ENCODE measurements at places on chromosomes 3 and 15.

- no peak for DNase-seq
Measured at GRCh38 chr15:70120958-70121623, 23.4 kb upstream of the TLE3 start.

DNA sequence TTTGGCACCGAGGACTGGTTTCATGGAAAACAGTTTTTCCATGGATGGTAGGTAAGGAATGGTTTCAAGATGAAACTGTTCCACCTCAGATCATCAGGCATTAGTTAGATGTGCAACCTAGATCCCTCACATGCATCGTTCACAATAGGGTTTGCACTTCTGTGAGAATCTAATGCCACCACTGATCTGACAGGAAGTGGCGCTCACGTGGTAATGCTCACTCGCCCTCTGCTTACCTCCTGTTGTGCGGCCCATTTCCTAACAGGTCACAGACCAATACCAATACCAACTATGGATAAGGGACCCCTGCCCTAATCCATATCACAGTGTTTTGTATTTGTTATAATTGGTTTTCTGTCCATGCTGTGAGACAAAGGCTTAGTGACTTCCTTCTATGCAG, 58.9 kb downstream of the SLMAP start:
- no peak for DNase-seq

GRCh38 chr3:43093006-43093405, 12.9 kb downstream of the POMGNT2 start:
- no peak for DNase-seq

DNA sequence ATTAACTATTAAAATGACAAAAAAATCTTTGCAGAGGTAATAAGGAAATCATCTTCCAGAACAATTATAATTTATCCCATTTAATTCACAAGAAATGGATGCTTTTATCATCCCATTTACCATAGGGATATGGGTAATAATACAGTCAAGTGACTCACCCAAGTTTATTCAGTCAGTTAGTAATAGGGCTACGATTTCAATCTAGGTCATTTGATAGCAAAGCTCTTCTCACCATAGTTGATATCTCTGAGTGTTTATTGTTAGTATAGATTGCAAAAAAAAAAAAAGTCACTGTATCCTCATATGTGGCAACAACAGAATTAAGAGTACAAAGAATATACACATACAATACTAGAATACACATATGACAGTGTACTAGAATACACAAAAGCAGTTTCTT, 797.1 kb downstream of the ROBO1 start:
- no peak for DNase-seq

DNA sequence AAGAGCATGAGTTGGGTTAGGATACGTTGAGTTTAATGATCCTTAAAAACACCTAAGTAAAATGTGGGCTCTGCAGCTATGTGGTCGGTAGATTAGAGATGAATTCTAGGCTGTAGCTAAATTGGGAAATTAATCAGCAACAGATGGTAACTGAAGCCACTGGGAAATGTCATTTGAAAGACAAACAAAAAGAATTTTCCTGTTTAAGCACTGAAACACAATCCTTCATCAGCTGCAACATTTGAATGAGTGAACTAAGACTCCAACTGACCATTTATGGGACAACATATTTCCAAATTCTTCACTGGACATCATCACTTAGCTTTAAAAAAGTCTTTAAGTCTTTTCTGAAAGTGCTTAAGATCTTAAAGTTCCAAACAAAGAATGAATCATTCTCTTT, 226.9 kb downstream of the ZNF385D start:
- no peak for DNase-seq

DNA sequence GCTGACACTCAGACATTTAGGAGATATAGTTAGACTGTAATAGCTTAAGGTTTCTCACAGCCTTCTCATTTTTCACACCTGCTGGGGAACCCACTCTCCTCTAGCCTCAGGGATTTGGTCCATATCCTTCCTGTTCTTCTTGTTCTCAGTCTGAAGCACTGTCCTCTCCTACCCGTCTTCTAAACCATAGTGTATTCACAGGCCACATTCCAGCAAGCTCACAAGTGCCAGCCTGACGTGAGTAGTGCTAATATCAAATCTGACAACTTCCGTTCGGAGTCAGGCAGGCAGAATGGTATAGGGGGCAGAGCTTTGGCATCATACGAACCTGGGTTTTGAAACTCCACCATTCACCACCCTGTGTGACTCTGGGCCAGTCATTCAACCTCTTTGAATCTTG, 6.9 kb upstream of the CA12 start:
- DNase-seq = no peak

- DNase-seq = no peak
Measured at GRCh38 chr15:49844390-49844789, 223.5 kb downstream of the DTWD1 start.

DNA sequence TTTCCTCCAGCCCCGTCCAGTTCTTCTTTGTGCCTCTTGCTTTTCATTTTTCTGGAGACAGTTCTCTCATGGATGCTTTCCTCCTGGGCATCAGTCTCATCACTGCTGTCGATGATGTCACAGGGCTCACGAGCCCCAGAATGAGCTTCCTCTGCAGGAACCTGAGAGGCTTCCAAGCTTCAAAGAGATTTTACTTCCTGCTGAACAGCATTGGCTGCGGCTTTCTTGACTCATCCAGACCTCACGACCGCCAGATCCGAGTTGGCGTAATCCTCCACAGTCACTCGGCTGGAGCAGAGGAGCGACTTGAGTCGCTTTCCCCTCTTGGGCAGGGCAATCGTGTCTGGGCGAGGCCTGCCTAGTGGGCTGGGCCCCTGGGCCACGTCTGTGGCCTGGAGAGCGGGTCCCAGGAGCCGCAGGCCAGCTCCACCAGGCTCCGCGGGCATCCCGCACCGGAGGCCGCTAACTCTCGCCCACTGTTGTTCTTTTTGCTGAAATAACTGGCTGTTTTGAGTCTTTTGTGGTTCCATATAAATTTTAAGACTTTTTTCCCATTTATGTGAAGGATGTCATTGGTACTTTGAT, 20.8 kb upstream of the FAN1 start:
- DNase-seq = peak; percentile 42

DNA sequence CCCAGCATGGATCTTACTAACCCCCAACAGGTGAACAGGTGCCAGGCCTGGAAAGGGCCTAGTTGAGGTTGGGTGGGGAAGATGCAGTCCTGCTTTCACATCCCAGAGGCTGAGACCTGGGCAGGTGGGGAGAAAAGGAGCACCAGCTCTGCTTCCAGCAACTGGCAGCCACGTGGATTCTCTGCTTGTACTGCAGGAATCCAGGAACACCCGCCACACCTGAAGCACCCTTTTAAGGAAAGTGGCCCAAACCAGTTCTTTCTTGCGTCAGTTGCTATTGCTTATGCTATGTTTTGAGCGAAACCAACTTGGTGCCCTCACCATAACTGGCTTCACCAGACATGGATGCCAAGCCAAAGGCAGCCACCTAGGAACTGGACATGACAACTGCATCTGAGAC, 28.1 kb upstream of the NEO1 start:
- DNase-seq = no peak

DNA sequence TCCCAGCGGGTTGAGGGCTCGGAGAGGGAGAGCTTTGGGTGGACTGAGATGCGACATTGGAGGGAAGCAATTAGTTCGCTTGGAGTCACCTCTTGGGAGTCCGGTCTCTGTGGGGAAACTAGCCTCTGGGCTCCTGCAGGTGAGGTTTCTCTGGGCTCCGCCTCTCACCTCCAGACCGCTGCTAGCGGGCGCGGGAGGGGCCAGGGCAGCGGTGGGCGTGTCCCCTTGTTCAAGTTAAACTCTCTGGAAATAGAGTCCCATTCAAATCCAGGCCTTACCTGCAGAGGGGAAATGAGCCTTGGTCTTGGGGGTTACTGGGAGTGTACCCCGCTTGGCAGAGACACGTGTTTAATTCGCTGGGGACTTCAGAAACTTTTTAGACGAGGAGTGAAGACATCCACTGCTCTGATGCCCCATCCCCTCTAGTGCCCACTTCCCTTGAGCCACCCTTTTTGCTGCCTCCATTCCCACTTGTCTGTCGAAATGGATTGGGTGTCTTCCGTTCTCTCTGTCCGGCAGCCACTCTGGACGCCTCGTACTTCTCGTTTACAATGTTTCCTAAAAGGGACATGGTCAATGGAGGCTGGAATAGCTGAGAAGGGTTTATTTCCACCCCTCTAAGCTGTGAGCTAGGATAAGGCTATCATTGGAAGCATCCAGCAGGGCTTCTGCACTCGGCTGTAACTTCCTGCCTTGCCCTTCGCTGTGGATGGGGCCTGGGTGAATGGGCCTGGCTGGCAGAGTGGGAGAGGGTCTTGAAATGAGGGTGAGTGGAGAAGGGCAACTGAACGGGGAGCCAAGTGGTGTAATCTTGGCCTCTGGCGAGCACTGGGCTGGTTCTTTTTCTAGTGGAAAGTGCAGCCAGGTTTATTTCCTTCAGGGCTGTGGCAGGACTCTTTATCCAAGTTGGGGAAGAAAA, 1.1 kb downstream of the MITF start:
- DNase-seq = no peak

- no peak for DNase-seq
Measured at GRCh38 chr15:80328496-80328895, 75.7 kb upstream of the ARNT2 start.

GRCh38 chr3:13148561-13149329, 75.5 kb upstream of the IQSEC1 start:
- DNase-seq = no peak

DNA sequence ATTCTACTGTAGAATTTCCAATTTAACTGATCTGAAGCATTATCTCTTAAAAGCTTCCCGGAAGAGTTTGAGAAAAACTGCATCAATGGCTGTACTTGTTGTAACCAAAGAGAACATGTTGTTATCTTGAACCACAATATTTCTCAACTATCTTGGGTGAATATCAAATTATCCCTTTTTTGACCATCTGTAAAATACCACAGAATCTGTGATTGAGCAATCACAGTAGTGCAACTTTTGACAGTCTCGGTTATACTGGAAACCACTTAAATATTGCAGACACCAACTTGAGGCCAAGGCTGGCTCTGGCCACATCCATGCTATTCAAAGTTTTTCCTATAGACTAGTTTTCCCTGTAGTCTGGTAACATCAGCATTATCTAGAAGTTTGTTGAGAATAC, 842.8 kb upstream of the EPHA6 start:
- DNase-seq = no peak

GRCh38 chr15:25172691-25173090, 217.9 kb downstream of the SNRPN start:
- DNase-seq = no peak

DNA sequence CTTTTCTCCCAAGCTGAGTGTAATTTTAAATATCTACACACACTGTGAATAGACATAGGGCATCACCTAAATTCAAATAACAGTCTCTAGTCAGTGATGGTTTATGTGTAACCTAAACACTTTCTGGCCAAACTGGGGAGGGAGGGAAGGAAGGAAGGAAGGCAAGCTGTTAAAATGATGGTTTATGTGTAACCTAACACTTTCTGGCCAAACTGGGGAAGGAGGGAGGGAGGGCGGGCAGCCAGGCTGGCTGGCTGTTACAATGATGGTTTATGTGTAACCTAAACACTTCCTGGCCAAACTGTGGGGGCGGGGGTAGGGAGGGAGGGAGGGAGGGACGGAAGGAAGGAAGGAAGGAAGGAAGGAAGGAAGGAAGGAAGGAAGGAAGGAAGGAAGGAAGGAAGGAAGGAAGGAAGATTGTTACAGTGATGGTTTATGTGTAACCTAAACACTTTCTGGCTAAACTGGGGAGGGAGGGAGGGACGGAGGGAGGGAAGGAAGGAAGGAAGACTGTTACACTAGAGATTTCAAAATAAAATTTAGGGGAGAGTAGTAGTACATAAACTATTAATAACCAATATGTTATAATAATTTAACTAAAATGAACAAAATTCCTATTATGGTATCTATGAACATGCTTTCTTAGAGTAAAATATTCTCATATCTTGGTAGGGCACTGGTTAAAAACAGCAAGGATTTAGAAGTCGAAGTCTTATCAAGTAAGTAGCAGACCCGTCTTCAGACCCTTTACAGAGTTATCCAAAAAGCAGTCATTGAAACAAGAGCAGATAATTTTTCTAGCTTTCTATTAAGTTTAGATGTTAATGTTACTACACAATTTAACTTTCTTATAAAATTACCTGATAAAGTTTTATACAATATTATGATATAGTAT, 148.1 kb downstream of the LMLN start:
- DNase-seq = no peak

DNA sequence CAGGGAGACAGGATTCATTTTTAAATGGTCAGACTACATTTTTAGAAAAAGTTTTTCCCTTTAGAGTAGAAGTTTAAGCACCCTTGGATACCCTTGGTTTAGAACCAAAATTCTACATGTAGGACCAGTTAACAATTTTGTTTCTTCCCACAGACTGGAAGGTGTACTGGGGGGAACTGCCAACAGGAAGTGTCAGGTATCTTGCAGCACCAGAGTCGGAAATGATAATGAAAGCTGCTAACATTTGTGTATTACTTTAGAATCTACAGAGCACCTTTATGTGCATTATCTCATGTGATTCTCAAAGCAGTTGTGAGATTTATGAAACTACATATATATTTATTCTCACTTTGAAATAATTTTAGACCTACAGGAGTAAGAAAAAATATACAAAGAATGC, 21.5 kb downstream of the SPRED1 start:
- DNase-seq = no peak

DNA sequence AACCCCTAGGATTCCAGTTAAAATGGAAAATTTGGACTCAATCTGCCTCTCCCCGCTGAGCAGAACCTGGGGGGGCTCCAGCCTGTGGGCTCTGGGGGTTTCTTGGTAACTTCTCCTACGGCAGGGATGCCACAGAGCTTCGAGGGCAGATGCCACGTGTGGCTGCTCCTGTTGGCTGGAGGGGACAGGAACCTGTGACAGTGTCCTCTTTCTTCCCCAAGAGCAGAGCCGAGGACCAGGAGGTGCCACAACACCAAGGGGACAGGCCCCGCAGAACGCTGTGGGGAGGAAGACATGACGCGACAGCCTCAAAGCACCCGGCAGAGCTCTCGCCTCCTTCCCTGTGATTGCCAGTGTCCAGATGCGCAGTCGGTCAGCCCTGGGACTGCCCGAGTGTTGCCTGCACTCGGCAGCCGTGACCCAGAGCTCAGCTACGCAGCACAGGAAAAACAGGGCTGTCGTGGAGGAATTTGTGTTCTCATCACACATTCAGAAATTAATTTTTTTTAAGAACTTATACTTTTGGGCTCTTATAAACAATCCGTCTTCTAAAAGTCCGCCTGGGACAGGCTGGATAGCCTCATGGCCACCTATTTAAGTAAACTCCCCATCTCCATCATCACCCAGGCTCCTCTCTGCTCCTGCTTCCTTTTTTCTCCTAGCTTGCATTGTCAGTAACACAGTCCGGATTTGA, 131.9 kb upstream of the MEF2A start:
- DNase-seq = no peak
